ENCODE measurements at places on chromosomes 2 and 18.

GRCh38 chr2:188391354-188391753 is 99.7 kb downstream of the GULP1 start:
- peak; percentile 26 for DNase-seq

- DNase-seq, result peak; percentile 74
Measured at GRCh38 chr2:108588070-108588668, 53.9 kb downstream of the LIMS1 start.

GRCh38 chr2:73896362-73897239 is 3.8 kb downstream of the ACTG2 start:
- DNase-seq, result peak; percentile 86

GRCh38 chr2:9484533-9484932 is 10.2 kb downstream of the IAH1 start:
- peak; percentile 66 for DNase-seq

- DNase-seq, result no peak
Measured at GRCh38 chr2:231655894-231656293, 52.4 kb upstream of the PTMA start.

DNA sequence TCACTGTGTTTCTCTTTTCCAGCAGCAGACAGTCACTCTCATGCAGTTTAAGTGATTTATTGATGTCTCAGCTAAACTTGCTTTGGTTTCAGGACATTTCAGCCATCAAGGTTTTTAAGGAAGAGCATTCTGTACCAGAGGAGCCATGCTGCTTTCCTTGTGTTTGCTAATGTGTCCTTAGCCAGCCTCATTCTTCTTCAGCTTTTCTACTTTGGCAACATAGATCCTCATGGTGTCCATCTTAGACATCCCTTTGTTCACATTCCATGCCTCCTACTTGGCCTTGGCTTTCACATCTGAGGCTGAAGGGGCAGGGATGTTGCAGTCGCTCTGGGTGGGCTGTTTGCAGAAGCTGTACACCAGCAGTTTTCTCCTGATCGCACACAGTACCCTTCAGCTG is 68.2 kb downstream of the OTX1 start:
- DNase-seq, result no peak

GRCh38 chr2:67880291-67880761 is 182.5 kb downstream of the C1D start:
- peak; percentile 36 for DNase-seq

DNA sequence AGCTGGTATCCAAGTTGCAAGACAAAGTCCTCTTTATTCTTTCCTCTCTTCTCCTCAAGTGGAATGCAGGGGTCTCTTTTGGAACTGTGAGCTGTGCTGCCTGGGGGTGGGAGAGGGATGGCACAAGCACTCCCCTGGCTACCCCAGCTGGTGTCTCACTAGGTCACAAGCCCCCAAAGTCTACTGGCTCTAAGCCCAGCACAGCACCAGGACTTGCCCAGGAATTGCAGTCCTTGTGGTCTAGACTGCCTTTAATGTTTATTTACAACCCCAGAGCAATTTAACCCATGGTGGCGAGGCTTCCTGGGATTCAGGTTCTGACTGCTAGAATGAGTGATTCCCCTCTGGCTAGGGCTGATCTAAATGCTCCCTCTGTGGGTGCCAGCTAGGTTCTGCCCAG is 199.0 kb upstream of the STK17B start:
- no peak for DNase-seq
